Activated T-cell treated with anti-CD3 and anti-CD28 coated beads, Interleukin-2, amount 50 U/mL, for 72 hours (primary cell): ENCODE measurements at places on chromosomes 11 and 22. TPM values are rescaled to one million over a fixed set of nuclear protein-coding genes. Genes with fewer than 3 reads are reported as not detected.

Gene INSC
- 0.96 TPM for total RNA-seq

Gene LDLRAD3
- total RNA-seq, result not detected

Gene FTH1
- 1,244 TPM for total RNA-seq

Gene BTG4
- total RNA-seq, result not detected

Gene MRPL21
- total RNA-seq, result 74.0 TPM

Gene DGCR6
- 2.5 TPM for total RNA-seq

Gene HEPHL1
- not detected for total RNA-seq

Gene C11orf65
- 1.2 TPM for total RNA-seq

Gene ATL3
- total RNA-seq, result 47.0 TPM

Gene GVQW3
- 3.6 TPM for total RNA-seq

Gene TMEM191B
- 0.67 TPM for total RNA-seq

Gene NXPE4
- total RNA-seq, result not detected

Gene LAMTOR1
- total RNA-seq, result 43.7 TPM

Gene UBTFL1
- not detected for total RNA-seq

Gene OR2AG2
- 0.19 TPM for total RNA-seq

Gene CD6
- 313 TPM for total RNA-seq

Gene NTM
- not detected for total RNA-seq

Gene WT1
- total RNA-seq, result not detected

Gene CABP7
- 0.09 TPM for total RNA-seq

Gene ACTN3
- total RNA-seq, result not detected

Gene OR6T1
- not detected for total RNA-seq

Gene GLB1L2
- 2.4 TPM for total RNA-seq

Gene PKP3
- total RNA-seq, result 1.2 TPM

Gene H19
- total RNA-seq, result not detected

Gene ABCC8
- not detected for total RNA-seq

Gene WNT7B
- not detected for total RNA-seq

Gene CRYBA4
- 0.63 TPM for total RNA-seq

Gene DDTL
- total RNA-seq, result 0.95 TPM

Gene FAM111B
- total RNA-seq, result 7.4 TPM

Gene EP300
- 58.9 TPM for total RNA-seq

Gene LUZP2
- total RNA-seq, result not detected

Gene SLN
- total RNA-seq, result not detected

Gene B4GALNT4
- total RNA-seq, result 2.1 TPM

Gene OR8B8
- not detected for total RNA-seq

Gene KDM4D
- 1.4 TPM for total RNA-seq

Gene TESMIN
- 8.0 TPM for total RNA-seq

Gene CEP164
- total RNA-seq, result 32.5 TPM

Gene OR8D4
- total RNA-seq, result not detected

Gene PITPNM1
- total RNA-seq, result 118 TPM

Gene HRAS
- total RNA-seq, result 28.8 TPM

Gene ZNF214
- not detected for total RNA-seq

Gene PGAP2
- 37.6 TPM for total RNA-seq

Gene OR52I2
- not detected for total RNA-seq

Gene LRP4
- total RNA-seq, result 0.09 TPM

Gene MS4A3
- total RNA-seq, result not detected

Gene SHANK3
- 0.24 TPM for total RNA-seq

Gene GP1BB
- total RNA-seq, result 0.17 TPM

Gene ARFGAP3
- 46.3 TPM for total RNA-seq

Gene IL18
- total RNA-seq, result 0.35 TPM

Gene ROBO3
- 26.6 TPM for total RNA-seq

Gene TMEM184B
- total RNA-seq, result 22.9 TPM

Gene SMC1B
- 2.7 TPM for total RNA-seq

Gene SCGB1D1
- not detected for total RNA-seq
